NK-92 treated with Interleukin-12 subunit alpha and Interleukin-12 subunit beta, amount 100 ng/mL, for 24 hours (cell line): ENCODE measurements at places on chromosomes 3 and 15.

DNA sequence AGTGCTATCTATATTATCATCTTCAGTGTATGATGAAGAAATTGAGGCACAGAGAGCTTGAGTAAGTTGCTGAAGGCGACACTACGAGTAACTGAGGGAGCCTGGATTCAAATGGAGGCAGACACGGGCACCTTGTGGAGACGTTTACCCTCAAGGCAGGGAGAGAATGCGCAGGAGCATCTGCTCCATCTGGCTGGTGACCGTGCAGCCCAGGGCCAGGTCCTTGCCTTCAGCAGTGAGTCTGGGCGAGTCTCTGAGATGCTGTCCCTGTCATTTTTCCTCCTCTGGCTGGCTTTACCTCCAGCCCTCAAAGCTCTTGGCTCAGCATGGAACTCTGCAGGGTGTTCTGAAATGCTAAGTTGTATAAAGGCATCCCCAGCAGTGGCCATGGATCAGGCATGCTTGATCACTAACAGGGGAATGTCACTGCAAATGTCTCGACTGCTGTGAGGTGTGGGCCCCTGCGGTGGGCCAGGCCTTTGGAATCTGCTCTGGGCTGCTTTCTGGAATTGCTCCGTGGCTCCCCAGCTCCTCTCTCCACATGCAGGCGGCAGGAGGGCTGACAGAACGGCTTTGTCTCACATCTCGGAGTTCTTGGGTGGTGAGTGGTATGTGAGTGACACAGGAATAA lies 19.7 kb downstream of the SPSB4 start:
- DNase-seq, result no peak

DNA sequence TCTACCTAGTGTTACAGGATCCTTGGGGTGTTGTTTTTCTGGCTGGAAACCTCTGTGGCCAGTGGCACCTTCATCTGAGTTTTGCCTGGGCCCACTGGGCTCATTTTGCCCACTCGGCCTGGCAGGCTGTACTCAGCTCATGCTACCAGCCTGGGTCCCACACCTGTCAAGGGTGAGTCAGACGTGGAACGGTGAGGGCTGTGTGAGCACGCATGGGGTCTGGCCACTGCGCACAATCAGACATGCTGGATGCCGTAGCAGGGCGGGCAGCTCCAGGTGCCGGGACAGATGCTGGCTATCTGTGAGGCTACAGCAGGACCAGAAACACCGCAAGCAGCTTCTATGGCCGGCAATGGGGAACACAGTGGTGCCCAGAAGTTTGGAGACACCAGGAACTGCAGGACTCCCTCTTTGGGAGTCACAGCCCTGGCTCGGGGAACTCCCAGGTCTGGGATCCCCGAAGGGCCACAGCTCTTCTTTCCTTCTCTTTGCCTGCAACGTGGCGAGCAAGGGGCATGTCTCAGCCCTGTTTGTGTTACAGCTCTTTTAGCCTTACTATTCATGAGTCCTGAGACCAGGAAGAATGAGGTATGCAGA lies 35.9 kb upstream of the DNAJC13 start:
- DNase-seq, result no peak

DNA sequence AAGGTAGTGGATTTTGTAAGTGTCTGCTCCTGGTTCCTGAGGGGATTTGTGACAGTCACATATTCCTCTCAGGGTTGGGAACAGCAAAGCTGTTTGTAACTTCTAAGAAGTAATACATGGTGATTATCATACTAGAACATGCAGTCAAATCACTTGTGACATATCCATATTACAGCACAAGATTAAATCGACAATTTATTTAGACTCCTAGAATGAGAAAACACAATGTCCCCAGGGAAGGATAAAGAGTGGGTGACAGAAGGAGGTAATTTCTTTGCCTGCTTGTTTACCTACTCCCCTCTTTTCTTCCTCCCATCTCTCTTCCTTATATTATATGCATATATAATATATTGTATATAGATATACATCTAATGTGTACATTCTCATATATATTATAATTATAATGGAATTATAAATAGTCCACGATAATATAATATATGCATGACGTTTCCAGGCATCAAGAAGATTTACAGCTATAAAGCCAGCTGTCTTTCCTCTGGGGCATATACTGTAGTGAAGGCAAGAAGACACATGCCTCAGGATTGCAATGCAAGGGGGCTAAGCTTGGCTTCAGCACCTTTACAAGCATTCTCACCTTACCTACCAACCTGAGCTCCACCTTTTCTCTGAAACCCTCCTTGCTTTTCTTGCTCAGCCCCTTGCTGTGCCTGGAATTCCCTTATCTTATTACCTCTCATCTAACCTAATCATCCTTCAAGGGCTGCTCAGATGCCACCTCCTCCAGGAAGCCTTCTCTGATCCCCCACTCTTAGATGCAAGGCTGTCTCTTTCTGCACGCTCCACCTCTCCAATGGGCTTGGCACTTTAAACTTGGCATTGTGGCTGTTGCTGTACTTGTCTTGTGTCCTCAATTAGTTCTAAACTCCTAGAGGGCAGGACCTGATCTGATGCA lies 73.1 kb upstream of the PIAS1 start:
- no peak for DNase-seq

- no peak for DNase-seq
These were observed 253.2 kb downstream of the NR2F2 start for GRCh38 chr15:96583671-96584070.

GRCh38 chr15:41977757-41978383 lies 5.5 kb upstream of the EHD4 start:
- no peak for DNase-seq

- no peak for DNase-seq
These were observed 12.5 kb upstream of the MORF4L1 start for GRCh38 chr15:78859971-78860719.

DNA sequence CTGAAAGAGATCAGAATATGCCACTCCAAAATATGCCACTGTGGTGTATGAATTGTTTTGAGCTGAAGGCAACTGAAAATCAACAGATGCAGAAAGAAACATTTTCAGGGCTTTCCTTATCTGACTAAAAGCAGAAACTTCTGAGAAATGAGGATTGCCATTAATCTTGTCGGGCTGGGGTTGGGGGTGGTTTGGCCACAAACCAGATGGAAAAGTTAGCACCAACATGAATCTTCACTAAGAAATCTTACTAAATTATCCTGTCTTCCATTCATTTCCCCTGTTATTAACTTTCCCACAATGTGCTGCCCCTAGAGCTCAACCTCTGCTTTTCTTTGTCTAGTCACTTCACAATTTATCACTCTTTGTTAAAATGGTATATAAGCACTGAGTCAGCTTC lies 229.9 kb upstream of the GADL1 start:
- no peak for DNase-seq

DNA sequence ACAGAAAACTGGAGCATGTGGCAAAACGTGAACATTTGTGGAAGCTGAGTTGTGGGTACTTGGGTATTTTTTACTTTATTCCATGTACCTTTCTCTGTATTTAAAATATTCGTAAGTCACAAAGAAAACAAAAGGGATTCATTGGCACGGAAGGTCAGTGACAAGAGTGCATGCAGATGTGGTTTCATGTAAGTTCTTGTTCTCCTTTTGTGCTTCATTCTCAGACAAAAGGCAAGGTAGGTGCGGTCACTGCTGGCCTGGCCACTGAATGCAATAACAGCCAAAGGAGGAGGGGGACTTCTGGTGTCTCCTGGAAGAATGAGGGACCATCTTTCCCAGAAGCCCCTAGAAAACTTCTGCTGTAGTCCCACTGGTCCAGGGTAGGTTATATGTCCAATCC lies 200.0 kb upstream of the TOPAZ1 start:
- no peak for DNase-seq

DNA sequence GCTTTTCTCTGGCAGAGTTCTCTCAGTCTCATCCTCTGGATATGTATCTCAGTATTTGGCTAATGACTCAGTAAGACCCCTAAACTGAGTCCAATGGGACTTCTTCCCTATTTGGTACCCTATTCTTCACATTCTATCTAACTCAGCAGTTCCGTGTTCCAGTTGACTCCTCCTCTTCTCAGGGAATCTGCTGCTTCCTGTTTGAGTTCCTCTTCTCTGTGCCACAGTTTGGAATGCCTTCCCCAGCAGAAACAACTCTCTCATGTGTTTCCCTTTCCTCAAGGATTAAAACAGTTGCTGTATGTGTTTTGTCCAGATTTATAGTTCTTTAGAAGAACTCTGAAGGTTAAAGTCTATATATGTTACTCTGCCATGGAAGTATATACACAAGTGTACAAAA lies 344.0 kb upstream of the RARB start:
- no peak for DNase-seq

- DNase-seq, result no peak
These were observed 4.6 kb downstream of the SENP5 start for GRCh38 chr3:196872316-196872715.

DNA sequence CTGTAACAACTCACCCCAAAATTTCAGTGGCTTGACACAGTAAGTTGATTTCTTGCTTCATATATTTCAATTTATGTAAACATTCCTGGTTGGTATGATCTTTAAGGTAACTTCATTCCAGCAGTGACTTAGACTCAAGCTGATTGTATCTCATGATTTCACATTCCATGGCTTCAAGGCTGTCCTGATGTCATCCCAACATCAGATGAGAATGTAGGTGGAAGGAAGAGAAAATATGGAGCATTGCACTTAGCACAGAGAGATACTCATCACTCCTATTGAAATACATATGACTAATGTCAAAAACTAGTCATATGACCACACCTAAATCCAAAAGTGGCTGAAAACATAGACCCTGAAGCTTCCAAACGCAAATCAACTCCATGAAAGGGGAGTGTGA lies 793.8 kb downstream of the TBL1XR1 start:
- DNase-seq, result no peak
